IPS-NIHi11 (cell line): ENCODE measurements at places on chromosomes 11 and 22.
A peak's percentile ranks its signal among the peaks of the same experiment; 100 is the strongest.

- no peak for DNase-seq
These were observed 17.4 kb downstream of the CEP164 start for GRCh38 chr11:117345039-117345438.

GRCh38 chr11:85028329-85029101 lies 598.6 kb downstream of the DLG2 start:
- DNase-seq = no peak

GRCh38 chr22:35478633-35479107 lies 62.0 kb upstream of the RASD2 start:
- DNase-seq = no peak

DNA sequence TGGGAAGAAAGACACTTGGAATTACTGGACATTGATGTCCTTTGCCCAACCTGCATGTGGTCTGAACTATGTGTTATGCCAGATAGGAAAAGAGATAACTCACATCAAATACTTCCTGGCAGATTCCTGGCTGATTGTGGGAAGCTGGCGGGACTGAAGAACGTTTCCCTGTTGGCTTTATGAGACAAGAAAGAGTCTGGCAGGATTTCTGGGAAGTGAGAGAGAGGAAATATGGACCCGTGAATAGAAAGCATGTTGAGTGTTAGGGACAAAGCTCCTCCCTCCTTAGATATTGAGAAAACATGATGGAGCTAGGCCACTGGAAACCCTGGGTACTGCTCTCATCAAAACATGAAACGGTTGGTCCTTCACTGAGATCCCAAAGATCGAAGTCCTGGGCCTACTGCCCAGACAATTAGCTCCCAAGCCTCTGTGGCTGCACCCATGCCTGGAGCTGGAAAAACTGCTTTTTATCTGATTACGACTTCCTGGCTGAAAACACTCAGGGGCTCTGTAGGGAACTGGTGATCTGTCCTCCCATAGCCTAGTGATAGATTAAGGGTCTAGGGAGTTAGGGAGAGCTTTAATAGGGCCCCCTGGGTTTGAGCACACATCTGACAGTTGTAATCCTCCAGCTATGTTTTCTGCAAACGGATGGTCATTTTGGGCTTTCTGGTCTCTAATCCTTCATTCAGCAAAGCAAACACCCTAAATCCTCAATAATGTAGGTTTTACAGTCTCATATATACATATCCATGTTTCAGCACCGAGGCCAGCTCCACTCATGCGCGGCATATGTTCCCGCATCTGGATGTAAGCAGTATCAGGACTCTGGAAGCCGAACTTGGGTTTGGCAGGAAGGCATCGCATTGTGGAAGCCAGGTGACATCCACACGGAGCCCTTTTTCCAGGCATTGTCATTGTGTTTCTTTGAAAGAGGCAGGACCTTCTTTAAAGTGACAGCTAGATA lies 6.1 kb upstream of the B3GAT1 start:
- no peak for DNase-seq

DNA sequence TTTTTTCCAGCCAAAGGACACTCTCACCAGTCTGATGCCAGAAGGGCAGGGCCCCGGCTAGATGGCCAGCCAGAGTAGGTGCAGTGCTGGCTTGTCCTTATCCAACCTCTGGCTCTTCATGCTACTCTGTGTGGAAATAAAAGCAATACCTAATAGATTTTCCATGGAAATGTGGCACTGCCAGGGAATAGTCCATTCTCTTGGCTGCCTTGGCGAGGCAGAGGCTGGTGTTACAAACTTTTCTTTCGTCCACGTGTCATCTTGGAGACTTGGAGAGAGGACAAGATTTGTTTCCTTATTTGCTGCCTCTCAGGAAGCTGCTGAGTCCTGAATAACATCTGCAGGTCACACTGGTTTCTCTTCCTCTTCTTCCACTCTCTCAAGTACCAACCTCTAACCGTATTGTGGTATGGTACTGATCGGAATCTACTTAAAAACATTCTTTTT lies 17.2 kb upstream of the C1QTNF4 start:
- DNase-seq = no peak

- no peak for DNase-seq
These were observed 704.1 kb upstream of the CCDC90B start for GRCh38 chr11:83990160-83990733.

DNA sequence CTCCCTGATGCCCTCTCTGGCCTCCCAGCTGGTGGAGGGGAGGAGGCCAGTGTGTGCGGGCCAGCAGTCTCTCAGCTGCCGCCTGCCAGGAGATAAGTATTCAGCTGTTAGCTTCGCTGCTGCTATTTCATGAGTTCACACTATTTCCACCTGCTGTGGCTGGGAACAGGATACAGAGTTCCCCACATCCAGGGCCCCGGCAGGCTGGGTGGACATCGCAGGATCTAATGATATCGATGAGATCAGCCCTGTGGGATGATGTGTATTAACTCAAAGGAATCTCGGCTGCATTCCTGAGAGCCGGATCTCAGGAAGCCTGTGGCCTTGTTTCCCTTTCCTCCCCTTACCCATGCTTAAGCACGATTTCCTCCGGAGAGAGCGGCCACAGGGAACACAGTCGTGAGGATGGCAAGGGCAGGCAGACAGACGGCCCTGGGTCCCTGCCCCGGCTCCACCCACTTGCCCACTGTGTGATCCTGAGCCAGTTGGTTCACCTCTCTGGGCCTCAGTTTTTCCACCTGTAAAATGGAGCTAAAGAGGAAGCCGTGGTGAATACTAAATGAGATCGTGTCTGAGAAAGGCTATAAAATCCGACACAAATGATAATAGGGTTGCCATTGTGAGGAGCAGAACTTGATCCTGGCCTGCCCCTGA lies 6.5 kb upstream of the PVALB start:
- DNase-seq = peak; percentile 31

- no peak for DNase-seq
These were observed 1.6 kb downstream of the DIXDC1 start for GRCh38 chr11:111938687-111939160.

DNA sequence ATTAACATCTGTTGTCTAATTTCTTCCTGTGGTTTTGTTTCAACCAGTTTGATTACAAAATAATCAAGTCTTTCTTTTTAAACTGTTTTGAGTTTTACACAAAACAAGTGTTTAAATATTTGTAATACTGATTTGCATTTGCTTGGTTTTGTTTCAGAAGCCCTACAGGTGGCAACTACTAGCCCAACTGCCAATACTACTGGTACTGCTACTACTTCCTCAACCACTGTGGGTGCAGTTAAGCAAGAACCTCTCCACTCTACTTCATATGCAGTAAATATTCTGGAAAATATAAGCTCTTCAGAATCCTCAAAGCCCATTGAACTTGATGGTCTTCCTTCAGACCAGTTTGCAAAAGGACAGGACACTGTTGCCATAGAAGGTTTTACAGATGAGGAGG lies 61.1 kb downstream of the QSER1 start:
- DNase-seq = no peak

DNA sequence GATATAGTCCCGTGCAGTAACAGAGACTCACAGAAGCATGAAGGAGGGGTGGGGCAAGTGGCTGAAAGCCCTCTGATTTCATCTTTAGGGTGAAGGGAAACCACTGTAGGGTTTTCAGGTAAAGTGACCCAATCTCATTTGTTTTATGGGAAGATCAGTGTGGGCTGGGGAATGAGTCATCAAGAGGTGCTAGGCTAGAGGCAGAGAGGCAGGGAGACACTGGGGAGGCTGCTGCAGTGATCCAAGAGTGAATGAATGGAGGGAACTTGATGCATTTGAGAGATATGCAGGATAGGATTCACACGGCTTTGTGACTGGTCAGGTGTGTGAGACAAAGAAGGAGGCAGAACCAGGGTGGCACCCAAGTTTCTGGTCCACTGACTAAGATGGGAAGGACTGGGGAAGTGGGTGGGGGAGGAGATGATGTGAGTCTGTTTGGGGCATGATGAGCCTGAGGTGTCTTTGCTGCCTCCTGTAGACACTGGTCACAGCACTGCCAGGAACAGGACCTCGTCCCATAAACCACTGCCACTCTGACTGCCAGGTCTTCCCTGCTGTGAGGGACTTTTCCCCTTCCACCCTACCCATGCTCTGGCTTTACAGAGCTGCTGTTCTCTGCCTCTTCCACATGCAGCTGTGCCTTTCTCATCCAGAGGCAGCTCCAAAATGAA lies 239.0 kb downstream of the TENM4 start:
- DNase-seq = no peak

DNA sequence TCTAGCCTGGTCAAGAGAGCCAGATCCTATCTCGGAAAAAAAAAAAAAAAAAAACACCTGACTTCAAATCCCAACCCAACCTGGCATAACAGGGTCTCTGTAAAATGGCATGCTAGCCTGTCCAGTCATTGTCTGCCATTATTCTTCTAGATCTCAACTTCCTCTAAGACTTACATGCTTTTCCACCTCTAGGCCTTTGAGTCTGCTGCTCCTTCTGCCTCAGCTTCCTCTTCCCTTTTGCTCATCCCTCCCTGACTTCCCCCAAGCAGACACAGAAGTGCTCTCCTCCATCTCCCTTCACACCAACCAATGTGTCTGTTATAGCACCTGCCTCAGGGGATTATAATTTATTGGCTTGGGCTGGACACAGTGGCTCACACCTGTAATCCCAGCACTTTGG lies 7.8 kb downstream of the STK33 start:
- no peak for DNase-seq

DNA sequence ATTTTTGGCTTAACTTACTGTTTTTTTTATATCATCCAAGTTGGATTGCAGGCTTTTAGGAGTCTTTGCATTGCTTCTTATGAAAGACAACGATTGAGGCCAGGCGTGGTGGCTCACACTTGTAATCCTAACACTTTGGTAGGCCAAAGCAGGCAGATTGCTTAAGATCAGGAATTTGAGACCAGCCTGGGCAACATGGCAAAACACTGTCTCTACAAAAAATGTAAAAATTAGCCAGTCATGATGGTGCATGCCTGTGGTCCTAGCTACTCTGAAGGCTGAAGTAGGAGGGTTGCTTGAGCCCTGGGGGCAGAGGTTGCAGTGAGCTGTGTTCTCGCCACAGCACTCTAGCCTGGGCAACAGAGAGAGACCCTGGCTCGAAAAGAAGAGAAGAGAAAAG lies 56.6 kb downstream of the BID start:
- DNase-seq = no peak

- no peak for DNase-seq
These were observed 2.7 kb downstream of the SLC43A3 start for GRCh38 chr11:57424137-57424791.

DNA sequence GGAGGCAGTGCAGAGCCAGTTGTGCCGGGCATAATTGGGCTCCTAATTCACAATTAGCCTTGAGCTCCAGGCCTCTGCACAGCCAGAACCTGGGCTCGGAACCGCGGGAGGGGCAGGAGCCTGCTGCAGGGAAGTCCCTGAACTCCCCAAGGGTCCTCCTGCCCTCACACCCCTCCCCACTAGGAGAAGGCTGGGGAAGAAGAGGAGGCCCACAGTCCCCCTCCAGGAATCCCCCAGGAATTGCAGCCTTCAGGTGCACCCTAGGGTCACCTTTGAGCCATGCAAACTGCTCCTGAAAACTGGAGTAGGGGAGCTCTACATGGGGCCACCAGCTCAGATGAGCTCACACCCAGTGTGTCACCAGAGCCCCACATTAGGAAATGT lies 93.8 kb upstream of the LMO1 start:
- DNase-seq = no peak

DNA sequence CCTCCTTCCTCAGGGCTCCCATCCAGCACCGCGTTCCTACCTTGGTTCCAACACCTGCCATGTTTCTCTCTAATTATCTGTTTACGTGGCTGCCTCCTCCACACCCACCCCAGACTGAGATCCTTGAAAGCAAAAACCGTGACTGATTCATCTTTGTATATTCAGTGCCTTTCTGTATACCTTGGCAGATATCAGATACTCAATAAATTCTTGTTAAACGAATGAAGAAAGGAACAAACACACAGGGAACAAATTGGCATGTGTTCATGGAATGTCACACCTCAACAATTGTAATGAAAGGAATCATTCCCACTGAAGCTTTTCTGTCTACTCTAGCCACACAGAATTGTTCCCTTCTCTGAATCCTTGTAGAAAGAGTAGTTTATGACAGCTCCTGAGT lies 20.4 kb upstream of the LRRC55 start:
- no peak for DNase-seq

DNA sequence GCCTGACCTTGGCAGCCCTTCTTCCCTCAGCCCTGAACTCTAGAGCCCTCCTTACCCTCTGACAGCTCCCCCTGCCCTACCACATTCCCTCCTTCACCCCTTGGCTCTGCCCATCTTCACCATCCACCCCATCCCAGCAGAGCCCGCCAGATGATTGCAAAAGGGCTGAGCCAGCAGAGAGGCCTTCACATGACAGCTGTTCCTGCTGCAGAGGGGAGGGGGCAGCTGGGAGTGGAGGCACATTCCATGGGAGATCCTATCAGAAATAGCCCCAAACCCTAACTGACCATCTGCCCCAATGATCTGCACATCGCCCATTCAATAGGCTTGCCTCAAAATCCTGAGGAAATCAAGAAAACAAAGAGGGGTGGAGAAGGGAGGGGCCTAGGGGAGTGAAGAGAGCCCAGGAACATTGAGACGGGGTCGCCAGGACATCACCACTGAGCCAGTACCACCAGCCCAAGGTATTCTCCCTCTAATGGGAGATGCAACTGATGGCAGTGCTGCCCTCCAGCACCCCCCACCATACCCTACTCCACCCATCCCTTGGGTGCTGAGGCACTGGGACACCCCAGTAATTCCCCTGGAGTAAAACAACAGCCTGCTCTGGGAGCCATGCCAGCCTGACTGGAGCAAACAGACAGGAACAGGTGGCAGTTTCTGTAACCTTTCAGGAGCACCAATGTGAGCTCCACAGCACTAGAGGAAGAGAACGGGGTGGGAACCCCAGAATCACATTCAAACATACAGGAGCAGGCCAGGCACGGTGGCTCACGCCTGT lies 8.0 kb upstream of the AHNAK start:
- no peak for DNase-seq

- no peak for DNase-seq
These were observed 842.7 kb upstream of the CCDC90B start for GRCh38 chr11:84128840-84129239.

- no peak for DNase-seq
These were observed 582.2 kb downstream of the DLG2 start for GRCh38 chr11:85044911-85045310.

GRCh38 chr11:2911088-2911784 lies 18.0 kb downstream of the PHLDA2 start:
- no peak for DNase-seq

DNA sequence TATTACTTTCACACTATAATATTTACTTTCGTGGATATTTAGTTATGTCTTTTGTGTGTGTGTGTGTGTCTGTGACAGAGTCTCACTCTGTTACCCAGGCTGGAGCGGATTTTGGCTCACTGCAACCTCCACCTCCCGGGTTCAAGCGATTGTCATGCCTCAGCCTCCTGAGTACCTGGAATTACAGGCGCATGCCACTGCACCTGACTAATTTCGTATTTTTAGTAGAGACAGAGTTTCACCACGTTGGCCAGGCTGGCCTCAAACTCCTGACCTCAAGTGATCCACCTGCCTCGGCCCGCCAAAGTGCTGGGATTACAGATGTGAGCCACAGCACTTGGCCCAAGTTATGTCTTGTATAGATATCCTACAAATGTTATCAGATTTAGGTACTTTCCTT lies 9.9 kb downstream of the PISD start:
- no peak for DNase-seq

GRCh38 chr22:21029486-21030025 lies 2.8 kb downstream of the SLC7A4 start:
- no peak for DNase-seq

GRCh38 chr11:83692675-83693074 lies 406.5 kb upstream of the CCDC90B start:
- DNase-seq = no peak
